Right atrium auricular region (tissue), 2 donors: ENCODE measurements at places on chromosomes 7 and 10. TPM values are rescaled to one million over a fixed set of nuclear protein-coding genes. Genes with fewer than 3 reads are reported as not detected.

DNA sequence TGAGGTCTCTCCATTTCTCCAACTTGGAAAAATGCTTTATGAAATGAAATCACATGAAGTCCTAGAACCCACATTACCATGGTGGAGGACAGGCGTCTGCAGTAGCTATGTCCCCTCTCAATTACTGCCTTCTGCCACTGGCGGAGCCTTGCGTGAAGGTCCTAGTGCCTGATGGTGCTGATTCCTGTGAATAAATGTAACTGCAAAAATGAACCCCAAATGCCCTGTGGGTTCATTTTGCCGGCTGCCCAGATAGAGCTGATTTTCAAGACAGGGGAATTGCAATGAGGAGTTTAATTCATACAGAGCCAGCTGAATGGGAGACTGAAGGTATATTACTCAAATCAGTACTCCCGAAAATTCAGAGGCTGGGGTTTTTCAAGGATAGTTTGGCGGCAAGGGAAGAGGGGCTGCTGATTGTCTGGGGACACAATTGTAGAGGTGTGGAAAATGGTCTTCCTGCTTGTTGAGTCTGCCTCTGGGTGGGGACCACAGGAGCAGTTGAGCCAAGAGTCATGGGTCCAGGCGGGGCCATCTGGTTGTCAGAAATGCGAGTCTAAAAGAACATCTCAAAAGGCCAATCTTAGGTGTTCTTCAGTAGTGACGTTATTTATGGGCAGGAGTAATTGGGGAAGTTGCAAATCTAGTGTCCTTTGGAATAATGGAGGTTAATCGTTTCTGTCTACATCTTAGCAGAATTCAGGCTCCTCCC is 13.5 kb downstream of the PRF1 start:
- H3K27me3 ChIP-seq = no peaks in the 10 kb centered on the region
- no peaks in the 10 kb centered on the region for H3K36me3 ChIP-seq
- no peaks in the 10 kb centered on the region for H3K4me1 ChIP-seq
- peak overlapping the region; percentile 30 for H3K27ac ChIP-seq
- DNase-seq = no peak

Gene SPDYE11
- total RNA-seq = not detected

DNA sequence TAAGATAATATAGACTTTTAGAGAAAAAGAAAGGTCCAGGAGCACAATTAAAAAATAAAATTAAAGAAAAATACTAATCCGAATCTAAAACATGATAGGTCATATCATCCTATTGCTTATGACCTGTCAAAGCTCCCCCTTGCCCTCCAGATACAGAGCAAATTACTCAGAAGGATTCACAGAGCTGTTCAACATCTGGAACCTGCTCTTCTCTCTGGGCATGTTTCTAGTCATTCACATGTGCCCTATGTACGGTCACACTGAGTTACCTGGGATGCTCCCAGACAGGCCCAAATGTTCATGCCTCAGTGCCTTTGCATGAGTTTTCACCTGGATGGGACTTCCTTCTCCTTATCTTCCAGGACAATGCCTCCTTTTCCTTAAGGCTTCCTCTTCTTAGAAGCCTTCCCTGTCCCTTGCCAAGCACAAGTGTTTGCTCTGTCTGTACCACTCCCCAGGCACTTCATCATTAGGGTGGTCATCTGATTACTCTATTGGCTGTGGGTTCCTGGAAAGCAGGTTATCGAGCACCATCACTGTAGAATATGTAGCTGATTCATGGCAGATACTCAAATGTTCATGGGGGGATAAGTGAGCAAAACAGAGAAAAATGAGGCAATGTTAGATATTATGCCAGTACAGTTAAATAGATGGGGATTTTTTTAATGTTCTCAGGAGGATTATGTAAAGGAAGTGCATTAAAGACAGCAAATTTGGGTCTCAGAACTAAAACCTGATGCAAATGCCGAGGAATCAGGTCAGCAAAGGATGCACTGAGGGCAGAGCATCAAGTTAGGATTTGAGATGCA is 12.0 kb upstream of the AOAH start:
- DNase-seq = no peak
- H3K27me3 ChIP-seq = no peaks in the 10 kb centered on the region
- H3K4me3 ChIP-seq = no peak overlapping the region

GRCh38 chr7:98365863-98366561 is 34.9 kb downstream of the BAIAP2L1 start:
- H3K36me3 ChIP-seq = no peaks in the 10 kb centered on the region
- no peak for DNase-seq
- H3K4me1 ChIP-seq = peaks cover 4% of the 10 kb centered on the region
- H3K4me3 ChIP-seq = no peak overlapping the region
- H3K27ac ChIP-seq = peak overlapping the region; percentile 32
- H3K27me3 ChIP-seq = no peaks in the 10 kb centered on the region

Gene CAMK1D
- total RNA-seq = 24.5 TPM

- H3K36me3 ChIP-seq = no peaks in the 10 kb centered on the region
- DNase-seq = no peak
- peak overlapping the region; percentile 29 for H3K27ac ChIP-seq
- peaks cover 14% of the 10 kb centered on the region for H3K4me1 ChIP-seq
- H3K4me3 ChIP-seq = no peak overlapping the region
- H3K27me3 ChIP-seq = no peaks in the 10 kb centered on the region
Observed at GRCh38 chr10:13271552-13272163, 28.2 kb downstream of the PHYH start.
